ENCODE measurements at places on chromosomes 6 and 20.

DNA sequence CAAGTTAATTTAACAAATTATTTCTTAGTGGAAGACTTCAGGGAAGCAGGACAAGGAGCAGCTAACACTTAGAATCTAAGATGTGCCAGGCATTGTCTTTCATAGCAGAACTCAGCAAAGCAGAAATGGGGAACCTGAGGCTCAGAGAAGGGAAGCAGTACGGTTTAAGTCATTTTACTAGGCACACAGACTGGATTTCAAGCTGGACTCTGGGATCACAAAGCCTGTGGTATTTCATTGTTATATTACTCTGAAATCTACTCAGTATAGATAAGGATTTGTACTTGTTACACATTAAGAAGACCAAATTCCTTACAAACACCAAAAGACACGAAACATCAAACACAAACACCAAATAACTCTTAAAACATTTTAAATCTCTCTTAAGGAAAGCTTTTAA is 199.6 kb downstream of the ISM1 start:
- no peak for DNase-seq

DNA sequence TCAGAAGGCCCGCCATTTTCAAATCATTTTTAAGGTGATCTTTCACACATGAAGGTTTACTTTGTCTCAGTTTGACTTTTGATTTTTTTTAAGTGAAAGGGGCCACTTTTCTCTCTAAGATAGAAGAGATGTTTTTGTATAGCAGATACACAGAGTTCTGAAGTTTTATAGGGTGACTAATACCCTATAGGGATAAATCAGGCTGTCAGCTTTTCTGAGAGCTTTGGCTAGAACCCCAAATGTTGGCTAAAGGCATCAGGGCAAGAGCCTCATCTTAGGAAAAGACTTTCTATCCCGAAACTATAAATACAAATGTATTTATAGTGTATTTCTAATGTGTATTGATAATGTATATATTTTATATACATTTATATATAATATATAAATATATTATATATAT is 181.4 kb downstream of the TBX18 start:
- DNase-seq, result no peak

DNA sequence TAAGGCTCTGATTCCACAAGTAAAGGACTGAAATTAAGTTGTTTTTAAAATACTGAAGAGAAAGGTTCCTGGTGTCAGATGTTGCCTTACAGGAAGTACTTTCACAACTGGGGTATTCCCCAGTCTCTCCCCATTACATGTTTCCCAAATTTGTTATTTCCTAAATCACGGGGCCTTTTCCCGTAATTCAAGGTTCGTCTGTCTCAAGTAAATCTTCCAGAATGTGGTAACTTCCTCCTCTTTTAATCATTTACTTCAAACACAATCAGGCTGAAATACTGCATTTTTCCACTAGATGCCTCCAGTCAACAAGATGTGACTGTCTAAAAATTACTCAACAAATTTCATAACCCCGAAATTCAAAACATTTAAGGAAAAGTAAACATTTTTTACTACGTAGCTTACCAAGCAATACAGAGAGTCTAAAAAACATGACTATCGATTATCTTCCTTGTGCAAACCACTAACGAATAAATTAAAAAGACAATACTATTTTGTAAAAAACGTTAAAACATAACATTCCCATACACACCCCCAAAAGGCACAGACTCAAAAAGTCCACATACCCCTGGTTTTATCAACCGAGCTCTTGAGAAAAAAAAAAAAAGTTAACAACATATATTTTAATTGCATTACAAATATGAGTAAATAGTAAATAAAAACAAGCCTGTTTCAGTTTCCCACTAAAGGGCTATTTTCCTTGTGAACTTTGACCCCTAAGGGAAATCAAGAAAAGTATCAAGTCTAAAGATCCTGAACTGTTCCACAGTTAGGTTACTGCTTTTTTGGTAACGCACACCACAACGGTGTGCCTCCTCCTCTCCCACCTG is 1.7 kb downstream of the SOD2 start:
- no peak for DNase-seq

- no peak for DNase-seq
Observed at GRCh38 chr6:6176127-6176526, 144.3 kb downstream of the F13A1 start.

- DNase-seq, result no peak
Observed at GRCh38 chr6:17291778-17292177, 10.6 kb downstream of the RBM24 start.

- DNase-seq, result no peak
Observed at GRCh38 chr6:163922562-163922961, 508.0 kb downstream of the QKI start.

GRCh38 chr6:84284428-84285049 is 57.1 kb upstream of the CEP162 start:
- no peak for DNase-seq

GRCh38 chr6:139743664-139744437 is 369.4 kb upstream of the CITED2 start:
- no peak for DNase-seq

- no peak for DNase-seq
Observed at GRCh38 chr6:129448965-129449364, 261.0 kb downstream of the ARHGAP18 start.

DNA sequence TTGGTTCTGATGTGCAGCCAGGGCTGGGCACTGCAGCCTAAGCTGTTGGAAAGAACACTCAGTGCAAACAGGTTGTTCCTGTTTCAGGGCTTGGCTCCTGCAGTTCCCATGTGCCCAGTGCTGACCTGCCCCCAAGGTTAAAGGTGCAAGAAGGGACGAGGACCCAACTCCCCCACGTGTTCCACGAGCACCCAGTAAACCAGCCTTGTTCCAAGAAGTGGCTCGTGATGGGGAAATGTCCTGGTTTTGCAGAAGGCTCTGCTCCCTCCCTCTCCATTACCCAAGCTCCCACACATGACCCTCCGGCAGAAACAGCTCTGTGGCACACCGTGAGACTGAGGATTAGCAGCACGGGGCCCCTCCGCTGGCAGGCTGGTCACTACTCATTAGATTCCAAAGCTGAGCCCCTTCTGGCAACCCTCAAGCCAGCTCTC is 9.4 kb downstream of the ACSS1 start:
- DNase-seq, result no peak

DNA sequence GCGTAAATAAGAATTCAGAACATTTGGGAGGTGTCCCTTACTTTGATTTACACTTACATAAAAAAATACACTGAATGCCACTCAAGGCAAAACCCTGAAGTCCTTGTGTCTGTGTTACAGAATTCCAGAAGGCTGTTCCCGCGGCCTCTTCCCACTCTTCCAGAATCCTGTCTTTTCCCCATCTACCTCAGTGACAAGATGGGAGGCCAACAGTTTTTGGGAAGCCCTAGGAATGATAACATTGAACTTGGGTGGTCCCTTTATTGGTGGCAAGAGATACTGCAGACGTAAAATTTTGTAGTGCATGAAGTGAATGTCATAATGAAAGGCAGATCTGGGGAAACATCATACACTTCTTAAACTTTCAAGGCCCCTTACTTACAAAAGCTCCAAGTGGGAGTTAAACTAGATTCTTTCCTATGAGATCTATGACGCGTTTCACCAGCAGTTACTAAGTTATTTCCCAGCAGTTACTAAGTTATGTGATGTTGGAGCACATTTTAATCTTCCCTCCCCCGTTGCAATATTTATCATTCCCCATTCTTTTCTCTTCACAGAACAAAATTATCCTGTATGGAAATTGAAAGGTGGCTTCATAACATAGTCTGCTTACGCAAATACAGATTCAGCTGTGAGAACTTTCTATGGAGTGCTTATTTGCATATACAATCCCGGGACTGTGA is 79.5 kb downstream of the BCAS1 start:
- DNase-seq, result no peak

DNA sequence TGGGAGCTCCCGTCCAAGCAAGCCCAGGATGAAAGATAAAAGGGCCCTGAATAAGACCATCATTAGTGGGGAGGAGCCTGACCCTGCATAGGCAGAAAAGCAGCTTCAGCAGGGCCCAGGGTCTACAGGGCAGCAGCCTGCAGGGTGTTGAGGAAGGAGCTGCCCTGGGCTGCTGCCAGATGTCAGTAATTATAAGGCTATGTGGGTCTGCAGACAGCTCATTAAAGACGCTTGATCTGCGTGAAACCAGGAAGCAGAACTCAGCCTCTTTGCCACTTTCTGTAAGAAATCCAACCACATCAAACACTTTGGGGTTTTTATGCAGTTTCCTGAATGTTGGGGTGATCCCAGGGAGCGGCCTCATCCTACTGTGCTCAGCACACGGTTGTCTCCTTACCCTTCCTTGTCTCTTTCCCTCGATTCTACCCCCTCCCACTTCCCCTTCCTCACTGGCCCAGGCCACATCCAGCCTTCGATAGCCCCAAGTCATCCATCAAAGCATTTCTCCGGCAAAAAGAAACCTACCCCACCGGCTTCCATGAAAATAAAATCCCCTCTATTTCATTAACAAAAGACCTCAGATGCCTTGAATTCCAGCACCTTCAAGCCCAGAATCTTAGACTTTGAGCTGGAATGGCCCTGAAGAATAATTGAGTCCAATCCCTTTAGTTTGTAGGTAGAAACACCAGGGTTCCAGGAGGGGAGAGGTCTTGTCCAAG is 1.0 kb upstream of the TGM6 start:
- DNase-seq, result no peak

DNA sequence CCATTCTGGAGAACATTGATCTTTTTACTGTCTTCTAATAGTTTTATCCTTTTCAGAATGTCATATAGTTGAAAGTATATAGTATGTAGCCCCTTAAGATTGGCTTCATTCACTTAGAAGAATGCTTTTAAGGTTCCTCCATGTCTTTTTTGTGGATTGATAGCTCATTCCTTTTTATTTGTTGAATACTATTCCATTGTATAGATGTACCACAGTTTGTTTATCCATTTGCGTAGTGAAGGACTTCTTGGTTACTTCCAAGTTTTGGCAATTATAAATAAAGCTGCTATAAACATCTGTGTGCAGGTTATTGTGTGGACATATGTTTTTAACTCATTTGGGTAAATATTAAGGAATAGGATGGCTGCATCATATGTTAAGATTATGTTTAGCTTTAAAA is 27.8 kb downstream of the ABT1 start:
- no peak for DNase-seq

GRCh38 chr6:92364948-92365541 is 1054.3 kb downstream of the EPHA7 start:
- no peak for DNase-seq

- DNase-seq, result no peak
Observed at GRCh38 chr6:157849288-157850017, 26.4 kb downstream of the SNX9 start.

DNA sequence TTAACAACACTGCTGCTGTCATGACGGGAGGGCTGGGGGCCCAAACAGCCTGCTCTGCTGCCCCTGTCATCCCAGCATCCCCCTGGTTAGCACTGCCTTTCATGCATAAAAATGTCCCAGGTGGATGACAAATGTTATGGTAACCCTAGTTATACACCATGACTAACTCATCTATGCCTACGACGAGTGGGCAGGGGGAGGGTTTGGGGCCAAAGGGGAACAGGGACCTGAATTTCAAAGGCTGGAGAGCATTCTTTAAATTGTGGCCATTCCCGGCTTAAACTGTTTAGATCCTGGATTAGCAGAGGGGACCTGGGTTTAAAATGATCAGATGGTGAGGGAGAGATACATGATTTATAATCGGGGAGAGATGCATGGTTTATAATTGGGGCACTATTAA is 24.4 kb downstream of the GNAS-AS1 start:
- DNase-seq, result no peak

DNA sequence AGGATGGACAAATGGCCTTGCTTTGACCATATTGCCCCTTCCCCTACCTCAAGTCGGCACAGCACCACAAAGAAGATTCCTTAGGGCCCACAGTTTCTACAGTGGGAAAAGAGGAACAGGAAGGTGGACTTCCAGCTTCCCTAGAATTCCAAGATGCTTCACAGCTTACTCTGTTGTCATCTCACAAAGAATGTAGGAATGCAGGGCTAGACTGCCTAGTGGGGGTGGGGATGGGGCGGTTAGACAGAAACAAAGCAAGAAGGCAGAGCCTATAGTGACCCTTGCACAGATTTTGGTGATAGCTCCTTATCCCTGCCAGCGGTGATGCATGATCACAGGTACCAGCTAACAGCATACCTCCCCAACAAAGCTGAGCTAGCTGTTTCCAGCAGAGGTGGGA is 607.6 kb upstream of the MAN1A1 start:
- DNase-seq, result no peak

DNA sequence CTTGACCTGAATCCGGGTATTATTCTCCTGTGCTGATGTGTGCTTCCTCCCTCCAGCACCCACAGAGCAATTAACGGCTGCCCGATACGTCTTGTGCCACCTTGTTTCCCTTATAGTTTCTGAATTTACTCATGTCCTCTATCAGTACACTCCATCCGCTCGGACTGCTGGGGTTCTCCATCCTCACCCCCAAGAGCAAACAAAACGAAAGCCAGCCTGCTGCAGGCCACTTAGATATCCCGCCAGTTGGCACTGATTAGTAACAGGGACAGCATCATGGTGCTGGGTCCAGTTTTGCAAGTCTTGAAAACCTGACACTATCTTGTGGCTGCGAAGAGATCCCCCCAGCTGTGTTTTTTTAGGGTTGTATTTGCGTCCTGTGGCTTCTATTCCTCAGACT is 71.8 kb downstream of the SSR1 start:
- DNase-seq, result no peak

DNA sequence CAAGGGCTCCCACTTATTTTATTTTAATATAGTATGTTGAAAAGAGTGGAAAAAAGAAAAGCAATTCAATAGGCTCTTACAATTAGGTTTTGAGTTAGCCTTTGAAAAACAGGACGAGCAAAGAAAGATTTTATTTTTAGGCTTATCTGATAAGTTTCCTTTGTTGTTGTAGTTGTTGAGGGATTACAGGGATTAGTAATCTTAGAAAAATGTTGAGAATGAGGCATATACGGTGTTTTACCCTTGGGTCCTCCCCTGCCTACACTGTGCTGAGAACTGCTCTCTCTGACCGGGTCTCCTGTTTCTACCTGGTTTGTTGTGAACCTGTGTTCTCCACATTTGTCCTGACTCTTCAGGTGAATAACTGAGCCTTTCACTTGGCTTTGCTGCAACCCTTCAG is 16.7 kb downstream of the TRAPPC3L start:
- no peak for DNase-seq

DNA sequence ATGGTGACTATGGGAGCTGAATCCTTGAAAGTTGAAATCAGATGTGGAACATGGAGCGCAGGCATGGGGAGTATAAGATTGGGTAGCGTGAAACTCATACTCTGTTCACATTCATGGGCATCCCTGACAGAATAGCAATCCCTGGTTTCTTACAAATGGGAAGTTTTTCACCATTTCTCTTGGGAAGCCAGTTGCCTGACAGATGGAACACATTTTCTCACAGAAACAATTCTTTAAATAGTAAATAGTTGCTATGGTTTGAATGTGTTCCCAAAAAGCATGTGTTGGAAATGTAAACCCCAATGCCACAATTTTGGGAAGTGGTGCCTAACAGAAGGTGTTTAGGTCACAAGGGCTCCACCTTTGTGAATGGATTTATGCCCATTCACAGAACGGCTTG is 262.8 kb upstream of the HS3ST5 start:
- DNase-seq, result no peak
